ENCODE measurements at places on chromosomes 11 and 22.

DNA sequence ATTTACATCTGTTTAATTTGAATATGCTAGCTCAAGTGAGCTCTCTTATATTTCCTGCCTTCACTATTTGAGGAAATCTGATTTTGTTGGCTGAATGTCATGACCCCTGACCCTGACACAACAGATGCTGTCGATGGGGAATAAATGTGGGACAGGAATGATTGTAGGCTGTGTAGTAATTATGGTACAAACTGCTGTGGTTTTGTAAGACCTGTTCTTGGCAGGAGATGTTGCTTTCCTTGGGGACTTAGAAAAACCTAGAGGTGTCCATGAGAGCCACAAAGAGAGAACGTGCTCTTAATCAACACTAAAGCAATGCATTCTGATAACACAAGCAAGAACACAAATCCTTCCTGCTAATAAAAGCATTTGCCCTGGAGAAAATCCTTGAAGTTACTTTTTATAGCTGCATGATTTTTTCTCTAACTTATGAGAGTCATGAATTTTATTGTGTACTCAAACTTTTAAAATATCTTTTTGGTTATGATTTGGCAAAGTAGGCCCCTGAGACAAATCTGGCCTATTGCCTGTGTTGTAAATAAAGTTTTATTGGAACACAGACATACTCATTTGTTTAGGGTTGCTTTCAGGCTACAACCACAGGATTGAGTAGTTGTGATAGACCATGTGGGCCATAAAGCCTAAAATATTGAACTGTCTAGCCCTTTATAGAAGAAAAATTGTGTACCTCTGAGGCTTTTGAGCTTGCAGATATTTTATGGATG, 90.2 kb downstream of the DDX10 start:
- no peak for DNase-seq

- no peak for DNase-seq
Measured at GRCh38 chr11:14544611-14545010, 24.4 kb upstream of the PSMA1 start.

DNA sequence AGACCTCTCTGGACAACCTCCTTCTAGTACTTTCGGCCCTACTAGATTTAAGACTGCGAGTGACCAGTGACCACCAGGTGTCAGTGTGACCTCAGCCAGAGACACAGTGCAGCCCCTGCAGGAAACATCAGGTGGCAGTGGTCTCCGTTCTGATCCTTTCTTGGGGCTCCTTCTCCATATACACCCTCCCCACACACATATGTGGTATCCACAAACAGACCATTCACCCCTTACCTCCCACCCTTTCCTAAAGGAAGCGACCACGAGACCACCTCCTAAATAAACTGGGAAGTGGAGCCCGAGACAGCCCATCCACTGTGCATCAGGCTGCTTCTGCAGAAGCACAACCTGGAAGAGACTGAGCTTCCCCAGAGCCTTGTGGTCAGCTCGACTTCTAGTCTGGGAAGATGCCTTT, 38.5 kb upstream of the CYP2D6 start:
- no peak for DNase-seq

- no peak for DNase-seq
Measured at GRCh38 chr11:105135883-105136282, 3.7 kb downstream of the CARD18 start.

DNA sequence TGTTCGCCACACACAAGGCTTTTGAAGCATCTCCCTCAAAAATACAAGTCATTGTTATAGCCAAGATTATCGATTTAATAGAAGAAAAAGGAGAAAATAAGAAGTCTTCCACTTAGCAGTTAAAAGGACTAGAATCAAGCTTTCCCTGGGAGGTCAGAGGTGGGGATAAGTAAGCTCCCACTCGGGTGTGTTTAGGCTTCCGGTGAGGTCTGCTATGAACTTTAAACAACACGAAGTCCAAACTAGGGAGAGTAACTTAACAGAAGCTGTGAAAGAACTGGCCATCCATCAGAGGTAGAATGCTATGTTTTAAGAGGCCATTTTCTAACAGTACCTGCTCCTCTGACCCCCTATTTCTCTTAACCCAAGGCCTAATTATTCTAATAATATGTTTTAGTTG, 91.4 kb upstream of the APOA1 start:
- no peak for DNase-seq

GRCh38 chr11:35459489-35459888, 40.1 kb upstream of the SLC1A2 start:
- DNase-seq: no peak

- no peak for DNase-seq
Measured at GRCh38 chr11:68997124-68997994, 15.7 kb downstream of the MRGPRF start.

DNA sequence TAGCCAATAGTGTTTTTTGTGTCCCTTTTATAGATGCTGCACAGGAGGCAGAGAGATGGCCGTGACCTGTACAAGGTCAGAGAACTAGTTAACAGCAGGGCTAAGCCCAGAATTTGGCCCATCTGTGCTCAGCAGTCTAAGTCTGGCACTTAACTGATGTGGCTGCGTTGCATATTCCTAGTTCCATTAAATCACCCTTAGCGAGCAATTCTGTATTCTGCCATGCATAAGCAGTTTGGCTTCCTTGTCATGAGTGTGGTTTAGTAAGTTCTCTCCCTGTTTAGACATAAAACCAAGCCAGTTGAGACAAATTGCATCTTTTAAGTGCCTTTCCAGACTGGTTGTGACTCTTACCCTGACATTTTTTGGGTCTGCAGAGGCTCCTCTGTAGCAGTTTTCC, 230.6 kb upstream of the TENM4 start:
- no peak for DNase-seq

DNA sequence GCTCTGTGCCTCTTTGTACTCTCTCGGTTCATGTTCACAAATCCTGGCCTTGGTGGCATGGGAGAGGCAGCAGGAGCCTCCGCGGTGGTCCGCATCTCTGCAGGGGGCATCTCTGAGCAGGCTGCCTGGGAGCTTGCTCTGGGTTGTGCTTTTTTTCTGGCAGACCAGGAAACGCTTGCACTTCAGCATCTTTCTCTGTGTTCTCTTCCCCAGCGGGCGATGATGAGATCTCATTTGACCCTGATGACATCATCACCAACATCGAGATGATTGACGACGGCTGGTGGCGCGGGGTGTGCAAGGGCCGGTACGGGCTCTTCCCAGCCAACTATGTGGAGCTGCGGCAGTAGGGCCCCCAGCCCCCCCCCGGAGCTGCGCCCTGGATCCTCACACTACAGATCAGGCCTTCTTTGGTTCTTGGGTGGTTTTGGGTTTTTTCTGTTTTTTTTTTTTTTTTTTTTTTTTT, 36.5 kb downstream of the CTTN start:
- no peak for DNase-seq

GRCh38 chr11:47905358-47906059, 57.4 kb upstream of the NUP160 start:
- DNase-seq: no peak

- DNase-seq: no peak
Measured at GRCh38 chr11:118151431-118151830, 1.2 kb downstream of the SCN4B start.

GRCh38 chr11:17067417-17067816, 10.1 kb downstream of the RPS13 start:
- DNase-seq: no peak

- DNase-seq: no peak
Measured at GRCh38 chr11:66866511-66866986, 9.7 kb downstream of the LRFN4 start.

DNA sequence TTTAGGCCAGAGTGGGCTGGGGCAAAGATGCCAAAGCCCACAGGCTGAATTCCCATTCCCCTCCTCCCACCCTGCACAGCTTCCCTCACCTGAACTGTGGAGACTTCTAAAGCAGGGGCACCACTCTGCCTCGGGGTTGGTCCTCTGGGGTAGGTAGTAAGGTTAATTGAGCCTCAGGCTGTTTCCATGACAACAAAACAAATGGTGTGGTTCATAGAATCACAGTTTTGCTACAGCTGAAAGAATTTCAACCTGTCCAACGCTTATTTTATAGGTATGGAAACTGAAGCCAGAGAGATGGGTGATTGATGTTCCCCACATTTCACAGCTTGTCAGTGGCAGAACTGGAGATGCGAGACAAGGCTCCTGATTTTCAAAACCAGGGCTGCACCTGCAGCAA, 109.5 kb downstream of the SNX19 start:
- no peak for DNase-seq

DNA sequence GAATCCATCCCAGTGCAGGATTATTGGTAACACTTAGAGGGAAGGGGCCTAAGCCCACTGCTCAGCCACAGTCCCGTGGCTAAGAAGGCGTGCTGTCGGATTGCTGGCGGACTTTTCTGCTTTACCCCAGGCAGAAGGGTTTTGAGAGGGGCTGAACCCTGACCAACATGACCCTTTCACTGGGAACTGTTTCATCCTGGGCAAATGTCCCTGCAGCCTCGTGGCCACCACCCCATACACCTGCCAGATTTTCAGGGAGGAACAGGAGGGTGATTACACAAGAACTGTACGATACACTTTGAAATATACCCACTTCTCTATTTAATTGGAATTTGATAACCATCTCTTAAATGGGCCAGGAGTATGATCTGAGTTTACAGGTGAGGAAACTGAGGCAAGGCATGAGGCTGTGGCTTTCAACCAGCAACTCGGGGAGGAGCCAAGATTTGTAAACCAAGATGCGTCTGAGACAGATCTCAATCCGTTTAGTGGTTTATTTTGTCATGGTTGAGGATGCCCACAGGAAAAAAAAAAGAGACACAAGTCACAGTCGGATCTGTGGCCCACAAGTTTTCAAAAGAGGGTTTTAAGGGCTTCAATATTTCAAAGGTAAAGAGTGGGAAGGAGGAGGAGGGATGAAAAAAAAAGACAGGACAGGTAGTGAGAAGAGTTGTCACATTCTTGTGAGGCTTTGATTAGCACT, 6.1 kb upstream of the APOL3 start:
- no peak for DNase-seq

DNA sequence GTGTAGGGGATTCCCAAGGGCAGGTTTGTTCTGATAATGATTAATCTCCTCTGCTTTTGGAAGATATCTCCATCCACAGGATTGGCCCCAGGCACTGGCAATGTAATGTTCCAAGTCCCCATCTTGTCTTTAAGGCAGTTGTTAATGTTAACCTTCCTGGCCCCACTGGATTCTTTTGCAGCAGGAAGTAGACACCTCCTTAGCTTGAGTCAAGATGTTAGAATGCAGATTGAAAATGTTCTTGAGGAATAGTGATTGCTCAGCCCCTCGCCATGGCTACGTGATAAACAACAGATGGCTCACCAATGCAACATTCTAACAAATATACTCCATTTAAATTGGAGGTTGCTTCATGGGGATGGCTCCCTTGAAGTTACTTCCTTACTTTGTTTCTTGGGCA, 7.3 kb downstream of the HEPHL1 start:
- no peak for DNase-seq

GRCh38 chr11:17132654-17133053, 55.2 kb upstream of the RPS13 start:
- DNase-seq: no peak

DNA sequence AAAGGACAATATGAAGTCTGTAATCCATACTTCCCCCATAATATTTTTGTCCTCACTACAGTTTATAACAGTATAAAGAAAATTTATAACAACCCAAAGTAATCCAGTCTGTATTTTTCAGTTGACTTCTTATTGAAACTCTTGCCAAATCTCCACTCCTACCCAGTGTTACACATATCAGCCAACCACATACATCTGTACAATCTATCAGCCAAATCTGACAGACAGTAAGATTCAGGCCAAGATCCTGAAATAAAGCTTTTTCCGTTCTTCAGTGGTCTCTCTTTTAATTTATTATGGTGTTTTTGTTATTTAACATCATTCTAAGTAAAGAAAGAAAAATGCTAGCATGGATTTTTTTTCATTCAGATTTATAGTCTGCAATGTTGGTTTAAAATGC, 2370.9 kb upstream of the RAG2 start:
- no peak for DNase-seq

Data from H54 (cell line).